Smooth muscle cell of the pulmonary artery (primary cell): ENCODE measurements at places on chromosomes 7 and 10. TPM values are rescaled to one million over a fixed set of nuclear protein-coding genes. Genes with fewer than 3 reads are reported as not detected.

The MRC1 gene
- under 0.01 TPM in 1 of 2 replicates, not detected in the other for total RNA-seq

The GPR85 gene
- 0.39 and 1.3 TPM in 2 replicates for total RNA-seq

The LAMTOR4 gene
- 52.0 and 57.4 TPM in 2 replicates for total RNA-seq

The LIPJ gene
- total RNA-seq = not detected in 2 replicates

The CFAP69 gene
- total RNA-seq = 10.6 and 13.4 TPM in 2 replicates

The SYT15B gene
- total RNA-seq = not detected in 2 replicates

The KNDC1 gene
- total RNA-seq = 0.65 and 0.86 TPM in 2 replicates

The HOGA1 gene
- 0.43 and 1.4 TPM in 2 replicates for total RNA-seq

The ANKRD61 gene
- 0.13 TPM in 1 of 2 replicates, not detected in the other for total RNA-seq

The UCMA gene
- not detected in 2 replicates for total RNA-seq

The FFAR4 gene
- total RNA-seq = not detected in 2 replicates

The DPP6 gene
- not detected in 2 replicates for total RNA-seq

The VAX1 gene
- total RNA-seq = not detected in 2 replicates

The FAM24A gene
- total RNA-seq = not detected in 2 replicates

The AFAP1L2 gene
- total RNA-seq = 0.17 and 1.2 TPM in 2 replicates

The TEX47 gene
- total RNA-seq = not detected in 2 replicates

The TMEM270 gene
- total RNA-seq = not detected in 2 replicates

The ANAPC16 gene
- 50.8 and 53.4 TPM in 2 replicates for total RNA-seq

The FANK1 gene
- 6.6 and 12.4 TPM in 2 replicates for total RNA-seq

The NRBF2 gene
- total RNA-seq = 24.8 and 28.7 TPM in 2 replicates

The SPDYE1 gene
- total RNA-seq = not detected in 2 replicates

The FEZF1 gene
- total RNA-seq = not detected in 2 replicates

The CABCOCO1 gene
- 0.26 and 0.36 TPM in 2 replicates for total RNA-seq

The RBM28 gene
- total RNA-seq = 10.3 and 14.2 TPM in 2 replicates

The SLC26A3 gene
- not detected in 2 replicates for total RNA-seq

The VKORC1L1 gene
- total RNA-seq = 23.9 and 27.6 TPM in 2 replicates

The UPP1 gene
- total RNA-seq = 11.7 and 13.2 TPM in 2 replicates

The SORBS1 gene
- 1.6 and 5.1 TPM in 2 replicates for total RNA-seq

The AKR1C8 gene
- total RNA-seq = not detected in 2 replicates

The SKAP2 gene
- total RNA-seq = 8.2 and 19.0 TPM in 2 replicates

The GALNT17 gene
- total RNA-seq = 0.13 TPM in 1 of 2 replicates, not detected in the other

The TMEM213 gene
- not detected in 2 replicates for total RNA-seq

The PLAC9 gene
- 8.0 and 18.2 TPM in 2 replicates for total RNA-seq

The GNGT1 gene
- total RNA-seq = not detected in 2 replicates
